ENCODE measurements at places on chromosomes 11 and 22. TPM values are rescaled to one million over a fixed set of nuclear protein-coding genes. Genes with fewer than 3 reads are reported as not detected.

KCNJ1 gene
- not detected for polyA plus RNA-seq

WBP2NL gene
- 0.16 TPM for polyA plus RNA-seq

MRGPRE gene
- polyA plus RNA-seq, result not detected

RDX gene
- polyA plus RNA-seq, result 28.5 TPM

USP2 gene
- polyA plus RNA-seq, result not detected

PKP3 gene
- polyA plus RNA-seq, result 0.36 TPM

GRIA4 gene
- not detected for polyA plus RNA-seq

HMOX1 gene
- polyA plus RNA-seq, result 5.3 TPM

NPAS4 gene
- not detected for polyA plus RNA-seq

ARHGAP8 gene
- polyA plus RNA-seq, result 0.60 TPM

OR52B2 gene
- not detected for polyA plus RNA-seq

ANKK1 gene
- polyA plus RNA-seq, result not detected

TBX1 gene
- polyA plus RNA-seq, result not detected

TTC28 gene
- 0.03 TPM for polyA plus RNA-seq

NOX4 gene
- polyA plus RNA-seq, result not detected

DNA sequence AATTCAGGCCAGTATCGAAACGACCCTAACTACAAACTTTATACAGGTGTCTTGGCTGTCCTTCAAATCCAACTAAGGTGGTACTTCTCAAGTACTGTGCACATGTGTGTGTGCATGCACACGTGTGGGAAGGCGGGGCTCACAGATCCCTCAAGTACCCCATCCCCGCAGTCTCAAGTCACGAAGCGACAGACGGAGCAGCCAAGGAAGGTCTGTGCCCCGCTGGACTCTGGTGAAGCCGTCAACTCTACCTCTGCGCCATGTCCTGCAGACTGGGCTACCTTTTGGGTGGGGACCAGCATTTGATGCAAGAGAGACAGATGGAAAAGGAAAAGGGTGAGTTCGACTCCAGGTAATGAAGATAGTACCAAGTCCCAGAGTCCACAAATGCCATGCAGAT, 169.0 kb downstream of the CRYBB2 start:
- H3K27me3 ChIP-seq, result no peaks in the 10 kb centered on the region
- H3K4me1 ChIP-seq, result peaks cover 57% of the 10 kb centered on the region
- H3K27ac ChIP-seq, result peak overlapping the region; percentile 63
- no peak for DNase-seq
- H3K36me3 ChIP-seq, result no peaks in the 10 kb centered on the region

DNA sequence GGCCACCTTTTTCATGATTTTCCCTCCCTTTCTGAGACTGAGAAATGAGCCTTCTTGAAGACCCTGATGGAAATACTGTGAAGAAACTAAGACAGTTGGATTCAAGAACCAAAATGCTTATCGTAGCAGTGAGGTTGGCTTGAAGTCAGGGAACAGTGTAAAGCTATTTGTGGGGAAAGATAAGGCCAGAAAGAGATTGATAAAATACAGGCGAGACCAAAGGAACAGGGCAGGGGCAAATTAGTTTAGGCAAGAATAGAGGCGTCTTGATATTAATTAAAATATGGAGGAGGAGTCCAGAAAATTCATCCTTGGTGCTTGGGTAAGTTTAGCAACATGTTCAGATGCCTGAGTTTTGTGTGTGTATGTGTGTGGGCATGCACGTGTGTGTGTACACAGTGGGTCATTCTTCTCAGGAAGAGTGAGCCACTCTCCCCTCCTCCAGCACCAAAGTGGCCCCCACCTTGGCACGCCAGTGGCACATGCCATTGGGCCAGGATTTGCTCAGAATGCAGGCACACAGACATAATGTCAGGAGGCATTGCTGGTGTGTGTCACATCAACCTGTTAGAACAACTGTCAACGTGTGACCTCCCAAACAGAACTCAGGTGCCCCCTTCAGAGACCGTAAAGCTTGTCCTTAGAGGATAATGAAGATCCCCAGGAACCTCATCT, 3.9 kb upstream of the EHF start:
- no peak overlapping the region for H3K27ac ChIP-seq
- no peak for DNase-seq
- H3K27me3 ChIP-seq, result peaks cover 4% of the 10 kb centered on the region
- no peaks in the 10 kb centered on the region for H3K4me1 ChIP-seq
- no peak overlapping the region for H3K4me3 ChIP-seq
- H3K36me3 ChIP-seq, result no peaks in the 10 kb centered on the region

DNA sequence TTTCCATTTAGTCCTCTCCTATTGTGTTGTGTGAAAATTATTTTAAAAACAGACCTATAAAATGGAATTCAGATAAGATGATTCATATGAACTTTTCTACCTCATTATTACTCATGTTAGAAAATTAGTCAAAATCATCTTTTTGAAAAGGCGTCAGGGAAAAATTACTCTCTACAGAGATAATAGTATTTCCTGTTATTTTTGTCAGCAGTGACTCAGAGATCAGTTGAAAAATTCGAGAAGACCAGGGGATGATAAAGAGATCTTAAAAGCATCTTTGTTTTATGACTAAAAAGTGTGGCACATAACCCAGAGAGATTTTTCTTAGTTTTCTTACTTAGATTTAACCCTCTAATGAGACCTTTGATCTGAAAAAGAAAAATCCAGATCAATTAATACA, 157.9 kb upstream of the CARD18 start:
- H3K27me3 ChIP-seq, result no peaks in the 10 kb centered on the region
- no peak overlapping the region for H3K27ac ChIP-seq
- no peaks in the 10 kb centered on the region for H3K36me3 ChIP-seq
- no peaks in the 10 kb centered on the region for H3K4me1 ChIP-seq
- no peak overlapping the region for H3K4me3 ChIP-seq

- DNase-seq, result no peak
- H3K4me3 ChIP-seq, result no peak overlapping the region
- H3K27me3 ChIP-seq, result no peaks in the 10 kb centered on the region
- H3K4me1 ChIP-seq, result no peaks in the 10 kb centered on the region
Measured at GRCh38 chr22:27594474-27595134, 207.0 kb downstream of the MN1 start.

GRCh38 chr22:45776313-45776585, 104.6 kb downstream of the ATXN10 start:
- no peak overlapping the region for H3K4me3 ChIP-seq
- H3K4me1 ChIP-seq, result peaks cover 10% of the 10 kb centered on the region
- no peak overlapping the region for H3K27ac ChIP-seq
- no peaks in the 10 kb centered on the region for H3K27me3 ChIP-seq

GRCh38 chr11:113075586-113076095, 114.4 kb downstream of the NCAM1 start:
- peaks cover 3% of the 10 kb centered on the region for H3K4me1 ChIP-seq
- no peak overlapping the region for H3K4me3 ChIP-seq
- H3K36me3 ChIP-seq, result peaks cover 4% of the 10 kb centered on the region
- H3K27me3 ChIP-seq, result no peaks in the 10 kb centered on the region
- DNase-seq, result no peak

GRCh38 chr22:46866591-46866990, 104.1 kb downstream of the TBC1D22A start:
- peaks cover 12% of the 10 kb centered on the region for H3K36me3 ChIP-seq
- H3K27ac ChIP-seq, result no peak overlapping the region
- H3K4me1 ChIP-seq, result peaks cover 57% of the 10 kb centered on the region
- H3K4me3 ChIP-seq, result no peak overlapping the region
- no peaks in the 10 kb centered on the region for H3K27me3 ChIP-seq

GRCh38 chr11:71302534-71302909, 50.1 kb upstream of the SHANK2 start:
- no peaks in the 10 kb centered on the region for H3K27me3 ChIP-seq
- no peaks in the 10 kb centered on the region for H3K36me3 ChIP-seq
- no peak overlapping the region for H3K4me3 ChIP-seq

DNA sequence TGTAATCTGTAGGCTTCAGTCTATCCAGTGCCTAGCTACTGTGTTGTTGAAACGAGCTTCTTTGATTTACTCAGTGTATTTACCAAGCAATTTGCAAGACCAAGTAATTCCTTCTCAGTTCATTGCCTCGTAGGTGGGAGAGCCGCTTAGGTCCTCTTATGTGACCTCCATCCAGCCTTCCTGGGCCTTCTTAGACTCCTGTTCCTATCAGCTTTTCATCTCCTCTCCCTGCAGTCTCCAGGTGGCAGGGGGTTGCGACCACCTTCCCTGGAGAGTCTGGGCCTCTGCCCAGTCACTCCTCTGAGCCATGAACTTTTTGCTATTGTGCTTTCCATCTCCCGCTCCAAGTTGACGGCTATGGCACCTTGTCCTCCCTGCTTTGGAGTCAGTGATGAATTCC, 251.8 kb downstream of the KIRREL3 start:
- H3K4me3 ChIP-seq, result peak overlapping the region; percentile 31
- no peaks in the 10 kb centered on the region for H3K36me3 ChIP-seq
- DNase-seq, result no peak
- no peaks in the 10 kb centered on the region for H3K27me3 ChIP-seq
- peaks cover 36% of the 10 kb centered on the region for H3K4me1 ChIP-seq
- H3K27ac ChIP-seq, result peak overlapping the region; percentile 87

GRCh38 chr11:46237248-46238077, 40.0 kb upstream of the CREB3L1 start:
- H3K27me3 ChIP-seq, result peaks cover 18% of the 10 kb centered on the region
- peaks cover 18% of the 10 kb centered on the region for H3K4me1 ChIP-seq
- H3K36me3 ChIP-seq, result no peaks in the 10 kb centered on the region
- peak; percentile 18 for DNase-seq

DNA sequence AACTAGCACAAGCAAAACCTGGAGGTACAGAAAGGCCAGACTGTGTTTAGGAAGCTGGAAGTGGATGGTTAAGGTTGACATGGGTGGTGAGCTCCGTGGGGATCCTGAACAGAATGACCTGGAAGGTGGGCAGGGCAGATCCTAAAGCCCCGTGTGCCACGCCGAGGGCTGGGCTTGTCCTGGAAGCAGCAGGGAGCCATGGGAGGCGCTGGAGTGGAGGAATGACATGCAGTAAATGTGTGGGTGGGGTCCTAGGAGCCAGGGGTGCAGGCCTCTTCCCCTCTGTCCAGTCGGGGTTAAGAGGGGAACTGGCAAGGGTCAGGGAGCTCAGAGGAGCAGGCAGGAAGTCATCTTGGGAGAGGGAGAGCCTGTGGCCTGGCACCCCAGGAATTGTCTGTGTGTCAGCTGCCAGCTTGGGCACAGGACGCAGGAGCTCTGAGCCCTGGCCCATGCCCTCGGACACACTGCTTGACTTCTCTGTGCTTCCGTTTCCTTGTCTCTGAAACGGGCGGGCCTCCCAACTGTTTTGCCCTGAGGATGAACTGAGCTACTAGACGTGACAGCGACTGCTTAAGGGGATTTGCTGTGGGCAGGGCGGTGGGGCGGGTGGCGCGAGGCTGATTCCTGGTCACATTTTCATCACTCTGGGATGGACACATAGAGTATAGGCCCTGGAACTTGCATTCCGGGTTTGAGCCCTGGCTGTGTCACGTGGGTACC, 75.7 kb downstream of the MPPED1 start:
- peaks cover 4% of the 10 kb centered on the region for H3K27me3 ChIP-seq
- no peaks in the 10 kb centered on the region for H3K4me1 ChIP-seq
- H3K36me3 ChIP-seq, result no peaks in the 10 kb centered on the region
- no peak overlapping the region for H3K27ac ChIP-seq
- no peak overlapping the region for H3K4me3 ChIP-seq
- no peak for DNase-seq

DNA sequence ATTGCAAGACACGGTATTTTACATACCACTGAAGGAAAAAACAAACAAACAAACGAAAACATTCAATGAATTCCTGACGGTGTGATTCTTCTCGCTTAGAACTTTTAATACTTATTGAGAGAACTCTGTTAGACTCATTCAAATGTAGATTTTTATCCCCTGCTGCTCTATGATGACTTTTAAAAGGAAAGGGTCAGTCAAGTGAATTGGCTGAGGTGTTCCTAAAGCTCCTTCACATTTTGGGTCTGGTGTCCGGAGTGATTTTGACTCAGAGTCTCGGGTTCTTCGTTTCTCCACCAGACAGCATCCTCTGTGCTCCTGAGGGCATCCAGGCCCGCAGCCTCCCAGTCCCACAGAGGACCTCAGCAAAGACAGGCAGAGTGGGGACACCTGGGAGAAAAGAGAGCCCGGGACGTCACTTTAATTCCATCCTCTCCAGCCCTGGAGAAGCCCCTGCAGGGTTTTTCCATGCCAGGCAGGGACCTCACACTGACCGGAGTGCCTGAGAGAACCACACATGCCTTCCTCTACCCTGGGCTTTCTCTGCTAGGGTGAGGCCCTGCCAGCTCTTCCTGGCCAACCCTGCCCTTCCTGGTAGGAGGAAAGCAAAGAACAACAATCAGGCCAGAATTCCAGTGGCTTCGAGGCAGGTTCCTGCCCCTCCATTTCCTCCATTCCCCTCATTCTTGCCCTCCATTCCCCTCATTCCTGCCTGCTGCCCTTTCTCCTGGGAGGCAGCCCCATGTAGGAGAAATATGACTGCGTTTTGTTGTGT, 1.4 kb upstream of the CSF2RB start:
- H3K27ac ChIP-seq, result no peak overlapping the region
- H3K4me3 ChIP-seq, result no peak overlapping the region
- DNase-seq, result no peak

DNA sequence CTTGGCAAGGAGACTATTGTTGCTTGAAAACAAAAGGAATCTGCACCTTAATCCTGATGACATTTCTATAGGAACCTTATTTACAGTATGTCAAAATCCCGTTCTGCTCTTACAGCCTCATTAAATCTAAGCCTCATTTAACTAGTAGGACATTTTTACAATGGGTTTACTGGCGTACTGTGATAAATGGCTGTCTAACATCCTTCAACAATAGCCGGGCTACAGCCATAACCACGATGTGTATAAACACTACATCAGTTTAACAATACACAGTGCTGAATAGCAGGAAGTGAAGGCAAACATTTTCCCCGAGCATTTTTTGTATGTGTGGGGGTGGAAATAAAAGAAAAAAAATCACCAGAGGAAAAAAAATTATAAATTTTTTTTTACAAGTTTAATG, 131.2 kb downstream of the ARL14EP start:
- peaks cover 8% of the 10 kb centered on the region for H3K27me3 ChIP-seq
- H3K27ac ChIP-seq, result no peak overlapping the region
- H3K4me3 ChIP-seq, result no peak overlapping the region
- H3K4me1 ChIP-seq, result peaks cover 12% of the 10 kb centered on the region

DNA sequence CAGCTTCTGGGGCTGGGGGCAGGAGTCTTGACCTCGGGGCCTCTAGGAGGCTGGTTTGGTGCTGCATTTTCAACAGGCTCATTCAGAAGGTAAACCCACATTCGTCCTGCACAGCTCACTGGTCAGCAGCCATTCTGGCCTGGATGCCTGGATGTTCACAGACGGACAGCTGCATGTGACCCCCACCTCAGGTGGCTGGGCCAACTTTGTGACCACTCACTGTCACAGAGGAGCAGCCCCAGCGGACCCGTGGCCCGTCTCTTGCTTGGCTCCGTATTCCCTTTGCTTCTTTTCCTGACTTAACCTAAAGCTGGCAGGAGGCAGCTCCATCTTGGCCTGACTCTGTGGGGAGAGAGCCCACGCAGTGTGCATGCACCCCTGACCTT, 8.2 kb downstream of the DGCR8 start:
- H3K4me3 ChIP-seq, result peak overlapping the region; percentile 46
- no peak overlapping the region for H3K27ac ChIP-seq
- peaks cover 2% of the 10 kb centered on the region for H3K27me3 ChIP-seq
- peaks cover 41% of the 10 kb centered on the region for H3K4me1 ChIP-seq

GRCh38 chr11:9834291-9834690, 170.4 kb downstream of the SWAP70 start:
- no peak overlapping the region for H3K27ac ChIP-seq
- H3K36me3 ChIP-seq, result peaks cover 24% of the 10 kb centered on the region
- no peaks in the 10 kb centered on the region for H3K27me3 ChIP-seq
- no peak overlapping the region for H3K4me3 ChIP-seq
- H3K4me1 ChIP-seq, result no peaks in the 10 kb centered on the region

GRCh38 chr11:17494019-17494418, 17.4 kb upstream of the ABCC8 start:
- H3K36me3 ChIP-seq, result no peaks in the 10 kb centered on the region
- peaks cover 3% of the 10 kb centered on the region for H3K27me3 ChIP-seq
- H3K27ac ChIP-seq, result no peak overlapping the region
- DNase-seq, result no peak
- no peaks in the 10 kb centered on the region for H3K4me1 ChIP-seq
